ENCODE measurements at places on chromosomes 6 and 20. TPM values are rescaled to one million over a fixed set of nuclear protein-coding genes. Genes with fewer than 3 reads are reported as not detected.

Gene TRIM15
- not detected for total RNA-seq

Gene SLC22A7
- not detected for total RNA-seq

Gene RAET1L
- not detected for total RNA-seq

Gene CDH4
- total RNA-seq: 0.22 TPM

Gene CTCFL
- 0.13 TPM for total RNA-seq

Gene EYS
- not detected for total RNA-seq

Gene SEMG1
- not detected for total RNA-seq

Gene MDFI
- 5.9 TPM for total RNA-seq

Gene BPI
- total RNA-seq: not detected

Gene SALL4
- total RNA-seq: 7.7 TPM

Gene ARMH2
- total RNA-seq: not detected

Gene FHL5
- 10.1 TPM for total RNA-seq

Gene NT5E
- 89.6 TPM for total RNA-seq

Gene PAK5
- not detected for total RNA-seq

Gene HIVEP2
- 28.1 TPM for total RNA-seq

Gene TTPAL
- 20.1 TPM for total RNA-seq

Gene CASS4
- 1.1 TPM for total RNA-seq

Gene BPIFB1
- not detected for total RNA-seq

Gene SMIM8
- 16.4 TPM for total RNA-seq

Gene ECT2L
- 0.13 TPM for total RNA-seq

Gene PRL
- total RNA-seq: not detected

Gene SNRNP48
- total RNA-seq: 18.8 TPM

Gene BNIP5
- not detected for total RNA-seq

Gene NFYA
- 40.3 TPM for total RNA-seq

Gene TCF15
- total RNA-seq: not detected

Gene IL17A
- total RNA-seq: not detected

Gene ZNF334
- 15.7 TPM for total RNA-seq

Gene DHX35
- total RNA-seq: 16.1 TPM

Gene WFDC5
- not detected for total RNA-seq

Gene SMLR1
- total RNA-seq: not detected

Gene CHRNA4
- total RNA-seq: 2.1 TPM

Gene LGSN
- total RNA-seq: not detected

Gene SLC26A8
- 0.89 TPM for total RNA-seq

Gene BTNL2
- total RNA-seq: not detected

Gene FLRT3
- total RNA-seq: 31.4 TPM

Gene LBP
- 3.4 TPM for total RNA-seq

Gene FAM209B
- 0.56 TPM for total RNA-seq

Gene TAP1
- total RNA-seq: 28.5 TPM
